Activated naive CD8-positive, alpha-beta T cell treated with anti-CD3 and anti-CD28 coated beads for 36 hours (primary cell): ENCODE measurements at places on chromosomes 6 and 20. TPM values are rescaled to one million over a fixed set of nuclear protein-coding genes. Genes with fewer than 3 reads are reported as not detected.

Gene LTB
- total RNA-seq: 273 TPM

Gene GGTLC1
- total RNA-seq: not detected

Gene MYT1
- not detected for total RNA-seq

Gene NTSR1
- total RNA-seq: not detected

Gene CST5
- not detected for total RNA-seq

Gene ZNF341
- 3.7 TPM for total RNA-seq

Gene DPPA5
- not detected for total RNA-seq

Gene CCHCR1
- 46.6 TPM for total RNA-seq

Gene ZKSCAN3
- 1.8 TPM for total RNA-seq

Gene ETV7
- total RNA-seq: 3.1 TPM

Gene ECT2L
- total RNA-seq: not detected

Gene SOX18
- not detected for total RNA-seq

Gene CPXM1
- 4.2 TPM for total RNA-seq

Gene CCM2L
- not detected for total RNA-seq
